Cortex of kidney (tissue), 1 donor: ENCODE measurements at places on chromosomes 4 and X.

DNA sequence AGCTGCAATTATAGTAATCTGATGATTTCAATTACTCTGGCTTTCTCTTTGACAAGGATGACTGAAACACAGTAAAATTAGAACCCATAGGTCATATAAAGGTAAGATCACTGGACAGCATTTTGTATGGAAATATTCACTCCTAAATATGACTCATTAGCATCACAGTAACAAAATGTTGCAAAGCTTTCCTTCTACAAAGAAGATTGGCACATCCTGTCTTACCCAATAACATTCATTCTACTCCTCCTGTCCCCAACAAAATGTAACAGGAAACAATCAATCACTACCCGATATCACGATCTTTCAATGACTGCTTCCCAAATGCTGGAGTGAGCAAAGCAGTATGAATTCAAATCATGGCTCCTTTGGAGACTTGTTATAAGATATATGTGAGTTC, 95.3 kb downstream of the FANCB start:
- no peak for DNase-seq

GRCh38 chr4:37653601-37654000, 32.6 kb downstream of the RELL1 start:
- DNase-seq = no peak

DNA sequence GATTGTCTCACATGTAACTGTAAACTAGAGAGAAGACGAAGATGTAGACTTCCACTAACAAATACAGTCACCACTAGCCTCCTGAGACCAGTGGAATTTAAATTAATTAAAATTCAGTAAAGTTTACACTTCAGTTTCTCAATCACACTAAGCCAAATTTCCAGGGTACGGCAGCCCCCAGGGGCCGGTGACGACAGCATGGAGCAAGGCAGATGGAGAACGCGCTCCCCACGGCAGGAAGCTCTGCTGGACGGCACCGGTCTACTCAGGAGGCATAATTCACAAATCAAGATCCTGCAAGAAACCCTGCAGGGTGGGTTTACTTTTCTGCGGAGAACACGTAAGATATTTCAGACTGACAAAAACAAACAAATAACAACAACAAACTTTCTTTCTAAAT, 80.7 kb downstream of the FAT1 start:
- no peak for DNase-seq

GRCh38 chr4:77636902-77637301, 31.3 kb downstream of the CXCL13 start:
- no peak for DNase-seq

- DNase-seq = no peak
Observed at GRCh38 chrX:47316276-47317025, 53.9 kb upstream of the ZNF157 start.

DNA sequence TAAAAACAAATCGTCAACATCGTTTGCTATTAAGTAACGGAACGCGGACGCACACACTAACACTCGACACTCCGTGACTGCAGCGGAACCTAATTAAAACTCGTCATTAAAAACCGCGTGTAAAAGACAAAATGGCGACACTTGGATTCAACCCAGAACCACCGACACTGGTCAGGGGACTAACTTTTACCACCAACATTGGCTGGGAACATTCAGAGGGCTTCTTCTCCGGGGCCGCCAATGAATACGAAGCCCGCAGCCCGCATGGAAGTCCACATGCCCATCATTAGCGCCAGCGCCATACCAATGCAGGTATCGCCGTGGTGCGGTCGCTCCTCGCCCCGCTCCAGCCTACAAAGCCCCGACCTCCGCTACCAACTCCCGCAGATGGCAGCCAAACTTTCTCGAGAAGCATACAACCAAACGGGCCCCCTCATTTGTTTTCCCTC, 498 bp downstream of the RBMX start:
- no peak for DNase-seq
